GM04503 (cell line): ENCODE measurements at places on chromosomes 7 and 10.

- DNase-seq = peak; percentile 50
Observed at GRCh38 chr10:5284311-5285057, 80.3 kb upstream of the UCN3 start.

DNA sequence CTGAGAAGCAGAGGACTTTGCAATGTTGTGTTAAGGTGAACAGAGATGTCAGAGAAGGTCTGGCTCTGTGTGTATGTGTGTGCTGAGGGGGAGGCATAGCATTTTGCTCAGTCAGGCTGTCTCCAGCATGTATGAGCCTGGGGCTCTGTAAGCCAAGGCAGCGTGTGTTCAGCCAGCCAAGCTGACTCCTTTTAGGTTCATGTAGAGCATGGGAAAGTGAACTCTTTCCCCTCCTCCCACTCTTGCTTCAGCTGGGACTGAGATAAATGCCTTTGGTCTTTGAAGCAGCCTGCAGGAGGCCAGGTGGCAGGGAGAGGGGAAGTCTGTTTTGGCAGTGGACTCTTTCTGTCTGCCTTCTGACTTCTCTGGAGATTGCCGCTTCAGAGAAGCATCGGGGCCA lies 3.8 kb downstream of the SFXN2 start:
- no peak for DNase-seq

DNA sequence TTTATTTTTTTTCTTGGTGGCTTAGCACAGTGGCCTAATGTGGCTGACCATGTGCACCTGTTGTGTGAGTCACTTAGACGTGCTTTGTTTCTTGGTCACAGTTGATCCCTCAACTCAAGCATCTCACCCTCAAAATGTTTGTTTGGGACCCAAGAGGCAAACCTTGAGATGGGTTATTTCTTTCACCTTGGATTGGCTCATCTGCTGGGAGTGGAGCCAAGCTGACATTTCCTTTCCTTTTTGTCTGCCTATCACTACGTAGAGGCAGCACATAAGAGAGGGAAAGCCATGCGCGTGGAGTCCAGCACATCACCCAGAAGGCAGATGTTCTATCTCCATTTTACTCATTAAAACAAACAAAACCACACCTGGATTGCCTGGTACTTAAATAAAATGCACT lies 6.4 kb upstream of the PRKCQ start:
- DNase-seq = no peak

DNA sequence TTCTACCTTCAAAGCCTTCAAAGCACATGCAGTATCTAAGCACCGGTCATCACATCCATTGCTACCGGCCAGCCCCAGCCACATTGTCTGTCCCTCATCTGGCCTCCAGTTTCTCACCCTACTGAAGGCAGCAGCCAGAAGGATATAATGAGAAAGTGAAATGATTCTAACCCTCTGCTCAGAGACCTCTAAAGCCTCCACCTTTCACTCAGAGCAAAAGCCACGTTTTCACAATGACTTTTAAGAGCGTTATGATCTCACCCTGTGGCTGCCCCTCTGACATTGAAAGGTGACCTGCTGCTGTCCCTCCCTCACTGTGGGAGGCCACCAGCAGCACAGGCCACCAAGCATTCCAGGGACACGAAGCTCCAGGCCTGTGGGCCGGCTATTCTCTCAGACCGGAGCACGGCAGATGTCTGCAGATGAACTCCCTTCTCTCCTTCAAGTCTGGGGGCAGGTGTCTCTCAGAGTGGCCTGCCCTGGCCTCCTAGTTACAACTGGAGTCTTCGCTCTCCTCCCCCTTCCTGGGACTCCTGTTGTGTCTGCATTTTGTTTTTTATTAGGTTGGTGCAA lies 94.9 kb upstream of the EEPD1 start:
- DNase-seq = no peak

- peak; percentile 51 for DNase-seq
Observed at GRCh38 chr7:130966246-130967009, 232.4 kb upstream of the KLF14 start.

- no peak for DNase-seq
Observed at GRCh38 chr10:94282369-94282768, 80.4 kb downstream of the NOC3L start.

DNA sequence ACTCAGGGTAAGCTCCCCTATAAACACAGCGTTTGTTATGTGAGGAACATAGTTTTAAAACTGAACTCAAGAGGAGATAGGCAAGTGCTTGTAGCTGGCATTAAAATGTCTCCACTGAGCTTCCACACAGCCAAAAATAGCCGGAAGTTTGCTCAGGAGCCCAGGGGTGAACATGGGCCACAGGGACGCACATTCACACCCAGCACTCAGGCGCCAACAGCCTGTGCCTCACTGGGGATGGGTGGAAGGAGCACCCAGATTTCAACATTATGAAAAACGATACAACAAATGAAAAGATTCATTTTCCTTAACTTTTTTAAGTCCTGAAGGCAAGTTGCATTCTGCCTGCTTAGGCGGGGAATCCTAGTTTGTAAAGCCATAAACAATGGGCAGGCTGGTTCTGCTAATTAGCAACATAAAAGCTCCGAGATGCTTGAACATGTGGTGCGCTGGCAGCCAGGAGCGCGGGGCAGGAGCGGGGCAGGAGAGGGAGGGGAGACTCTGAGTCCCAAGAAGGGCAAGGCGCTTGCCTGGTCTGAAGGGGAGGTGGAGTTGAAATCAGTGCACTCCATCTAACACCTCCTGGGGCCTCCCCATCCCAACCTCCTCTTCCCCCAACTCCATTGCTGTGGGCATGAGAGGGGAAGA lies 235.9 kb downstream of the COBL start:
- no peak for DNase-seq

DNA sequence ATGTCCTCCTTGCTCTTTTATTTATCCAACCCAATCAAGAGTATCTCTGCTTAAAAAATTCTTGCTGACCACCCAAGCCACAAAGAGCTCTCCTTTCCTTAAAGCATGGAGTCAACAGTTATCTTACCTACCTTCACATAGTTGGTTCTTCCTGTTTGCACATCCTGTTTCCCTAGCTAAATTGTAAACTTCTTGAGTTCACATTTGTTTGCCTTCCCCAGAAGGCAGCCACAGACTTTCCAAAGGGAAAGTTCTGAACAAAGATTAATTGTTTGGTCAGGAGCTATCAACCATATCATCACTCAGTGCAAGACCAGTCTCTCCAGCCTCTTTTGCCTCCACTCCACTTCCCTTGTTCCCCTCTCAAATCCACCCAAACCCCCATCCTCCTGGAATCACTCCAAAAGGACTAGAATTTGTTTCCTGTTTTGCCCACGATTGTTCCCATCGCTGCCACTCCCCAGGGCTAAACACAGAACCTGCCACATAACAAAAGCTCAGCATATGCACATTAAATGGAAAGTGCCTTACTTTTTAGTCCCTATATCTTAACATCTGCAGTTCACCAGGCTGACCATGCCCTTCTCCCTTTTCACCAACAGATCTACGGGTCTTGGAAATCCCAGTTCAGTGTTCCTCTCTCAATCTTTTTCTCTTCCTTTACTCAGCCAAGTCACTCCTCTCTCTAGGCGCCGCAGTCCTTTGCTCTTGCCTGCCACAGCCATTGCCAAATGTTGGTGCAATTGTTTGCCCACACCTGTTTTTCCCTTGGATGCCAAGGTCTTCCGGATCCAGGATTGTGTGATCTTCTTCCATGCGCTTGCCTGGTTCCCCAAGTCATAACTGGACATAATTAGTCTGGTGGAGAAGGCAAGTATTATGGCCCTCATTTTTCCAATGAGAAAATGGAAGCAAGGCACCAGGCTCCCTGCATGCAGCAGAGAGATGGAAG lies 265.5 kb downstream of the KCNMA1 start:
- DNase-seq = no peak

DNA sequence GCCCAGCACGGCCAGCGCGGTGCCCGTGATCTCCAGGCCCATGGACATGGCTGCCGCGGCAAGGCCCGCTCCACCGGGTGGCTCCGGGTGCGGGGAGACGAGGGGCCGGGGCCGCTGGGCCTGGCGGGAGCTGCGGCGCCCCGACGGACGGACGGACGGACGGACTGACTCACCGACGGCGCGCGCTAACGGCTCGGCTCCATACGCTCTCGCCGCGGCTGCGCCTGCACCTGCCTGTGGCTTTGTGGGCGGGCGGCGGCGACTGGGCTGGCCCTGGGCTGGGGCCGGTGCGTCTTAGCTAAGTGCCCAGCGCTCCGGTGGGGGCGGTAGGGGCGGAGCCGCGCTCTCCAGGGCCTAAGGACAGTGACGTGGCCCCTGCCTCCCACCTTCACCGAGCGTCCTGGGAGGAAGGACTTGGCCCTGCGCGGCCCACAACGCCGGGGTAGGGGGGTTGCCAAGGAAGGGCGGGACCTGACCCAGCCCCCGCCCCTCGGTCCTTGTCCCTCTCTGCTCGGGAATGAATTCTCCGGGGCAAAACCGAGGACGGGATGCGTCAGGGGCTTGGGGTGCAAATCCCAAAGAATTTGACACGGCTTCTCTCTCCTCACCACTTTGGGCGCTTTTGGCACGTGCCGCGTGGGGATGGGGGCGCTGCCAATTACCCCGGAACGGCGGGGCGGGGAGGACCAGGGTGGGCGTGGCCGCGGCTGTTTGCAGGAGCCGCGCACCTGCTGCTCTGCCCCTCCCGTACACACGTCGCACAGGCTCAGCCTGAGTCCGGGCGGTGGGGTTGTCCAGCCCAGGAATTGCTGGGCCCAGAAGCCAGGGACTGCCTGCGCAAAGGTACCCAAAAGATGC lies at the start of gene CLDN3:
Gene CLDN3 (minus strand): TSS at position 269 of the 858 bp plus-strand sequence. CDS start 221 bp downstream, at position 48.
- DNase-seq = no peak

GRCh38 chr7:157862731-157863130 lies 525.9 kb downstream of the DNAJB6 start:
- no peak for DNase-seq

DNA sequence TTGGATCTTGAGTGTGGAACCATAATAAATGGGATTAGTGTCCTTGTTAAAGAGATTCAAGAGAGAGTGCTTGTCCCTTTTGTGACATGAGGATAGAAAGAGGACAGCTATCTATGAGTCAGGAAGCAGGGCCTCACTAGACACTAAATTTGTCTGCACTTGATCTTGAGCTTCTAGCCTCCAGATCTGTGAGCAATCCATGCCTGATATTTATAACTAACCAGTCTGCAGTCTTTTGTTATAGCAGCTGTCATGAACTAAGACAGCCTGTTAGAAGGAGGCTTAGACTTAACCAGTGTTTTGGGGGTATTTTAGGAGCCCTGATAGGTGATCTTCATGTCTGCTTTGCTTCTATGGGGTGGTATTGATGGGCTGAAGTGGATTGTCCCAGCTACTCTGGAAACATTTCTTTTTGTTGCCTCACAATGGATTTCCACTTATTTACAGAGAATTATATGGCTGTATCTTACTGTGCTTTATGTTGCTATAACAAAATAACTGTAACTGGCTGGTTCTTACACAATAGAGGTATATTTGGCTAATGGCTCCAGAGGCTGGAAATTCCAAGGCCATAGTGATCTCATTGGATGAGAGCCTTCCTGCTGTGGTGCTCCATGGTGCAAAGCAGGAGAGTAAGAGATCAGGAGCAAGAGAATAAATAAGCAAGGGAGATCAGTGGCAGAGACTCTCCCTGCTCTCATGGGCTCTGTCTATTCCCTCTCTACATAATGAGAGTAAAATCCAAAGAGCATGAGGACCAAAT lies 23.4 kb upstream of the AKR1C3 start:
- peak; percentile 48 for DNase-seq

DNA sequence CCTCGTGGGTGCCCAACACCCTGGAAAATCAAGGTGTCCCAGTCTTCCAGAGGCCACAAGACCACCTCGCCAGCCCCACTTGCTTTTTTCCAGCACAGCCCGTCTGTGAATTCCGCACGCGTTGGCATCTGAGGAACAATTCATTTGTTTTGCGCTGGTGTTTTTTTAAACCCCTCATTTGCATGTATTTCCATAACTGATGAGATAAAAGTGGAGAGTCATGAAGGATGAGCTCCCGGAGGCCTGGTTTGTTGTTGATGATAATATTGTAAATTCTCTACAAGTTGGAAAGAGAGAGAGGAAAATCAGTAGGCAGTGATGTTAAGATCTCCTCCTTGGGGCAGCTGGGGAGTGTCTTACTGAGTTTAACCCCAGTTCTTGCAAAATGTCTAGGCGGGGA lies 34.6 kb downstream of the SLC29A3 start:
- no peak for DNase-seq

GRCh38 chr10:118403967-118404366 lies 61.8 kb upstream of the FAM204A start:
- DNase-seq = no peak

- no peak for DNase-seq
Observed at GRCh38 chr7:27198138-27198841, 1.6 kb downstream of the HOXA13 start.

- no peak for DNase-seq
Observed at GRCh38 chr7:91618776-91619765, 261.4 kb downstream of the MTERF1 start.

DNA sequence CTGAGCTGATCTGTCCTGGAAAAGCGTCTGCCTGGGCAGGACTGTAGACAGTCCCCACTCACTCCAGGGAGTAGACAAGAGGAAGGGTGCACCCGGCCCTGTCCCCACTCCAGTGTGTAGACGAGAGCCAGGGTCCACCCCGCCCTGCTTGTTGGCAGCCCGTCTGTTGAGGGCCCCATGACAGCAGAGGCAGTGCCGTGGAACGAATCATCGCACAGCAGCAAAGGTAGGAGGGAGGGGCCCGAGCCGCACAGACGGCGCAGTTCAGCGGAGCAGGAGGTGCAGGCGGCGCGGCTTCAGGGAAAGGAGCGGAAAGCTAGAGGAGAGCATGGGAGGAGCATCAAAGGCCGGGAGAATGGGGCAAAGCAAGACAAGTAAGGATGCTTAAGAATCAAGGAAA lies 93.0 kb downstream of the DYNC2I1 start:
- no peak for DNase-seq

GRCh38 chr10:78194050-78194449 lies 160.4 kb downstream of the RPS24 start:
- DNase-seq = no peak

- DNase-seq = no peak
Observed at GRCh38 chr7:52917982-52918578, 117.4 kb upstream of the POM121L12 start.

DNA sequence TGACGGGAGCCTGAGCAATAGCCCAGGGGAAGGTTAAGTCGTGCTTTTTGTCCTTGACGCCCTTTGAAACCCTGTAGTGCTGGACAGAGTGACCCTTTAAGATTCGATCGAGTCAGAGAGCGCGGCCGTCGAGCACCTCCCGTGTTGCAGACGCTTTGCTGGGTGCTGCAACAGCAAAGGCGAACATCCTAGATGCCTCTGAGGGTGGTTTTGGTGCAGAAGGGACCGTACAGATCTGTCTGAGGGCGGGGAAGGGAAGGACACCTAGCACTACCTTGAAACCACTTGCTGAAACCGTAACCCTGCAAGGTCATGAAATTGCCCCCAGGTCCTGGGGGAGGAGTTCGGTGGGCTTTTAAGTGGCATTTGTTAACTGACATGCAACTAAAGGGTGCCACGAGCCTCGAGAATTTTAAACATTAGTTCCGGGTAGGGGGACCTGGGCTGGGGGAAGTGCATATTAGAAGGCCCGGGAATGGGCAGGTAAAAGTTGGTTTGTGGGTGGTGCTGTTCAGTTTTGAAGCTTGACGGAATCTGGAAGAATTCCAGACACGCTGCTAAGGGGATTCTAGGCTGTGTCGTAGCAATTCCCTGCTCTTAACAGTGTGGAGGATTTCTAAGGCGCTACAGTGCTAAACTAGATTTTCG lies 786 bp downstream of the ATP5F1C start:
- peak; percentile 4 for DNase-seq
